Skin of body (tissue), 3 donors: ENCODE measurements at places on chromosomes 4 and X. TPM values are rescaled to one million over a fixed set of nuclear protein-coding genes. Genes with fewer than 3 reads are reported as not detected.

Gene KLHL15
- 17.7 TPM for total RNA-seq

Gene MAGEE2
- total RNA-seq = not detected

Gene AADAT
- total RNA-seq = 8.1 TPM

Gene SPANXN3
- total RNA-seq = not detected

Gene POU3F4
- total RNA-seq = 0.10 TPM

Gene SPANXA2
- total RNA-seq = not detected

Gene HTR2C
- total RNA-seq = not detected

Gene PCGF3
- total RNA-seq = 43.7 TPM
